Stomach (tissue), 19 donors: ENCODE measurements at places on chromosomes 5 and 9.

DNA sequence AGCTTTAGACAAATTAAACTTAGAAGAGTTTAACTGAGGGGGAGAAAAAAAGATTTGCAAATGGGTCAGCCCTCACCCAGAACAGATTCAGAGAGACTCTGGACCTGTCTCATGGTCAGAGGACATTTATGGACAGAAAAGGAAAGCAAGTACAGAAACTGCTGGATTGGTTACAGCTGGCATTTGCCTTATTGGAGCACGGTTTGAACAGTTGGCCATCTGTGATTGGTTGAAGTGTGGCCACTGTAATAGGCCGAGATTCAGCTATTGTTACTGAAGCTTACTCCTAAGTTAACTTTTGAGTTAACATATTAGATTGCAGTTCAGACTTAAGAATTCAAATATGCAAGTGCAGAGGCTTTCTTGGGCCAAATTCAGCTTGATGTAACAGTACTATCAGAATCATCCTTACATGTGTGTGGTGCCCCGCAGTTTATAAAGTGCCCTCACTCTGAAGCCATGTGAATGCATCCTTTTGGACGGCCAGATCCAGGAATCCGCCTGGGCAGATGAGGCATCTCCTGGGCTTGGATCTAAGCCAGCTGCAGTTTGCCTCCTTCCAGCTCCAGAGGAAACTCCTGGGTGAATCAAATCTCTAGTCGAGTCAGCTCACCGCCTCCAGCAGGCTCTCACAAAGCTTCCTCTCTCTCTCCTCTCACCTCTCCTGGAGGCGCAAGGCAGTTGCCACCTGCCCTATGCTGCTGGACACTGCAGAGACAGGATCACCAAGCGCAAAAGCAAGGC is 165.2 kb downstream of the ADAMTS12 start:
- DNase-seq: peak; percentile 37

DNA sequence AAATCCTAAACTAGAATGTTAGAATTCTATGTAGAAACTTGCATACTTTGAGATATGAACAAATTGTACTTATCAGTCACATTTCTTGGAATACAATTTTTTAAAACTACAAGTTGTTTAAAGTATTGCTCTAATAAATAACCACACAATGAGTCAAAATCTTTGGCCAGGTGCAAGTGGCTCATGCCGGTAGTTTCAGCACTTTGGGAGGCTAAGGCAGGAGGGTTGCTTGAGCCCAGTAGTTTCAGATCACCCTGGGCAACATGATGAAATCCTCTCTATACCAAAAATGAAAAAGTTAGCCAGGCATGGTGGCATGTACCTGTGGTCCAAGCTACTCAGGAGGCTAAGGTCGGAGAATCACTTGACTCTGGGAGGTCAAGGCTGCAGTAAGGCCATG is 257.8 kb downstream of the COX7C start:
- no peak for DNase-seq

- no peak for DNase-seq
Observed at GRCh38 chr9:135478191-135478590, 1.4 kb upstream of the PPP1R26 start.

DNA sequence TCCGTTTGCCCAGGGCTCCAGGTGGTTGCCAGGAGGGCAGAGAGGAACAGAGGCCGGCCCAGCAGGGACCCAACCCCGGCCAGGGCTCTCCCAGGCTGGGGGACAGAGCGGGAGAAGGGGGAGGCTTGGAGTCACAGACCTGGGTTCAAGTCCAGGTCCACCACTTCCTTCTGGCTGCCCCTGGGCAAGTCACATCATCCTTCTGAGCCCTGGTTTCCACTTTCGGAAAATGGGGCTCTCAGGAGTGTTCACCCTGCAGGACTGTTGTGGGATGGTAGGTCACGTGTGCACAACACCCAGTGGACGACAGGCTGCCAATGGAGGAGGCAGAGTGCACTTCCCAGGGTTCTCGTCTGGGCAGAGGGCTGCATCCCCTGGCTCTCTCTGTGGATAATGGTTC is 245.4 kb downstream of the PBX3 start:
- no peak for DNase-seq

DNA sequence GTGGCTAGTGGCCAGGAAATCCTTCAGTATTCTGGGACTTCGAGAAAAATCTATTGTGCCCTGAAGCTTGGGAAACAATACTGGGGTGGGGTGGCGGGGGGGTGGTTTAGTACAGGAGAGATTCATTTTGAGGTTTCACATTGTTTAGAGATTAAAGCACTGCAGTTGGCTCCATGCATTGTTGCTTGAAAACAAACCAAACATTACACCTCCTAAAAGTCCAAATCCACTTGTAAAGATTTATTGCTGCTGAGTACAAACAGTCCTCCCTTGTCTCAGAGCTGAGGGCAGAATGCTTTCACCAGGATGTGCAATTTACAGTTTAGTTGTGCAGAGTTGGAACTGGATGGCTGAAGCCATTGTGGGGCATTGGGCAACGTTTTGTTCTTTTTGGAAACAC is 49.4 kb downstream of the GGTA1 start:
- DNase-seq: no peak

GRCh38 chr9:21326526-21327139 is 8.6 kb downstream of the KLHL9 start:
- DNase-seq: peak; percentile 66
